ENCODE measurements at places on chromosomes 1 and 21.

GRCh38 chr21:31612894-31613785 is 46.4 kb upstream of the SOD1 start:
- DNase-seq: peak; percentile 39

DNA sequence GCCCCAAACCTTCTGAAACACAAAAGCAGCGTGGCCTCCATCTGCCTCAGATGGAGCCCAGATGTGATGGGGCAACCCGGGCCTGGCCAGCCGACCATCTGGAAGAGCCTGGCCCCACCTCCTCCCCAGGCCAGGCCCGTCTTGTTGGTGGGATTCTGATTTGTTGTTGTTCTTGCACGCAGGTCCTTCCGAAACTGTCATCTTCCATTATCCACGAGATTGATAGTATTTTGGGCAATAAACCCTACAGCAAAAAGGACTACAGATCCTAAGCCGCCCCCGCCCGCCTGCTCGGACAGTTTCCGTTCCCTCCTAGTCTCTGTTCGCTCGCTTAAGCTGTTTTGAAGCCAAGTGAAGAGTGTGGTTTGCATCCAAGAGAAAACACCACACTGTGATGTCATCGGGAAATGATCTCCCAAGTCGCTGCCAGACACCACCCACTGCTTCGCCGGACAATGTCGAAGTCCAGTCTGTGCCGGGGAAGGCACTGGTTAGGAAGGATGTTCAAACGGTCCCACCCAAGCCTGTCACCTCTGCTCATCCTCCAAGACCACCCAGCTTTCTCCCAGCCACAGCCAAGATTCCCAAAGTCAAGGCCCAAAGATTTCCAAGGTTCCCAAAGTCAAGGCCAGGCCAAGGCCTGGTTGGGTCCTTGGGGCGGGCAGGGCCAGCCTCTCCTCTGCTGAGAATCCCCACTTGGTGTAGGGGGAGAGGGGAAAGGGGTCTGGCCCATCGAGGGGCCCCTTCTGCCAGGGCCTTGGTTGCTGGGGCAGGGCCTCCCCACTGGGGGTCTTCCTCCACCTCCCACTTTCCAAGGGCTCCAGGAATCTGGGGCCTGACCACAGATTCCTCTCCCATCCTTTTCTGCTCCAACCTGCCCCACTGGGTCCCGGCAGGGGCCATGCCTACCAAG is 52.9 kb downstream of the KCNAB2 start:
- no peak for DNase-seq

DNA sequence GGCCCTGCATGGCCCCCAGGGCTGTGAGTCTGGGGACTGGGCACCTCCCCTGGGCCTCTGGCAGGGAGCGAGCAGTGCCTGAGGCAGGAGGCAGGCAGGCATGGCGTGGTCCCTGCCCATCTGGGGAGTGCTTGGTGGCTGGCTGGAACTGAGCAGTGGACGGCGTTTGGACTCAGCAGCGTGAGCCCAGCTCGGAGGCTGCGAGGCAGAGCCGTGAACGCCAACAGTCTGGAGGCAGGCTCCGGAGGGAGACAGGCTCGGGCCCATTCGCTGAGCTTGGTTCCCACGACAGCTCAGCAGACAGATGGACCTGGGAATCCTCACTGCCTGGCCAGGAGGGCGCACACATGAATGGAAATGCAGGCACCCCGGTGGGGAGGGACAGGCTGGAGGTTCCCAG is 160.7 kb upstream of the POU3F1 start:
- no peak for DNase-seq

DNA sequence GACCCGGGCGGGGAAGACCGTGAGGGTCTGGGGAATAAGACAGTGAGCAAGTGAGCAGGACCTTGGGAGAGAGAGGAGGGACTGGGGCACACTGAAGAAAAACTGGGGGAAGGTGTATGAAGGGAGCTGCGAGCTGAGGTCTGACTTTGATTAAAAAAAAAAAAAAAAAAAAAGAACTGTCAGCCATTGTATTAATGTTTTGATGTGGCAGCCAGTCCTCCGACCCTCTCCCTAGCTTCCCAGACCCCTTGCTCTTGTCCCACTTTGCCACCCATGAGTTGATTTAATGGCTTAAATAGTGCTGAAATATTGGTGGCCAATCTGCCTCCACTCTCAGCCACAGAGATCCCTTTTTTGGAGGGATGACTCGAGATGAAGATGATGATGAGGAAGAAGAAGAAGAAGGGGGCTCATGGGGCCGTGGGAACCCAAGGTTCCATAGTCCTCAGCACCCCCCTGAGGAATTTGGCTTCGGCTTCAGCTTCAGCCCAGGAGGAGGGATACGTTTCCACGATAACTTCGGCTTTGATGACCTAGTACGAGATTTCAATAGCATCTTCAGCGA is 652 bp downstream of the HAX1 start:
- no peak for DNase-seq

DNA sequence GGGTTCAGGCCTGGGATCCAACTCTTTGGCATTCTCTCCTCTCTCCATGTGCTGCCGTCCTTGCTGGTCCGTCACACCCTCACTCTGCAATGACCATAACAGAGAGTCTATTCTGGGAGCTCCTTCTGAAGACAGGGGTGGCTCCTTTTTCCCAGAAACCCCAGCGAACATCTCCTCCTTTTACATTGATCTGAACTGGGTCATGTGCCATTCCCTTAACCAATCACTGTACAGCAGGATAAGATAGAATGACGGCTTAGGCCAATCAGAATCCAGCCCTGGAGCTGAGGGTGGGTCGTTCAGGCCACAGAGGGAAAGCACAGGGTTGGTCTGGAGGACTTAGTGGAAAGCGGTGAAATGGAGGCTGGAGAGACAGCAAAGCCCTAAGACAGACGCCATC is 740.1 kb downstream of the MATN1 start:
- no peak for DNase-seq

- no peak for DNase-seq
Observed at GRCh38 chr1:167158111-167158812, 62.4 kb upstream of the POU2F1 start.

GRCh38 chr1:243267471-243267880 is 11.6 kb downstream of the SDCCAG8 start:
- no peak for DNase-seq

DNA sequence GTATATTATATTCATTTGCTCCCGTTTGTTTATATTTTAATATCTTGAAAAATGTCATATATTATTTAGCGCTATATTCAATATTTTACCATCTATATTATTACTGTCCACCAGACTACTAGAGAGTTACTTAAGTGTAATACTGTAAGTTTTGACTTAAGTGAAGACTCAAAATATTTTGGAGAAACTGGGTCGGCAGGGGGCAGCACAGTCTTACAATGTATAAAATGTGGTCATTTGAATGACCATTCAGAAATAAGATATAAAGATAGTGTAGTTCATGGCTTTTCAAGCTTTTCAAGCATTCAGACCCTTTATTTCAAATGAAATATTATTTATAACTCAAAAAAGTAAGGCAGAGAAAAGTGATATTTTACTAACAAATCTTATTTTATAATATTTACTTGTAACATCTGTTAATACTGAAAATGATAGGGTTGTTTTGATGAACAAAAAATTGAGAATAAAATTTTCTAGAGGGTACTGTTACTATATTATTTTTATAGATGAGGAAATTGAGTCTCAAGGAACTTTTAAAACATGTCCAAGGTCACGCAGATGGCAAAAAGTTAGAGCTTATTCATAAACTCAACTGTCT is 89.0 kb upstream of the SERTAD4 start:
- peak; percentile 84 for DNase-seq

DNA sequence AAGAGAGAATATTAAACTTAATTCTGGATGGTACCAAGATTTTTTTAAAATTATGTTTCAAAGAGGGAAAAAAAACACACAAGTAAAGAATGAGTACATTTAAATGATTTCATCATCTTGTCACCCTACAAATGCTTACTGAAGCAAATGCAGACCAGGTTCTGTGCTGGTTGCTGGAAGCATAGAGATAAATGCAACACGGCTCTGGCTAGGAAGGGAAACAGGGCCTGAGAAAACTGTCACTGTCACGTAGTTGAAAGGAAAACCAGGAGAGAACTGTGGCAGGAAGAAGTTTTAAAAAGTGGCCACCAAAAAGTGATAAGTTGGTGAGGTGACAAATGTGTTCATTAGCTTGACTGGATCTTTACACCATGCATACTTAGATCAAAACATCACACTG is 336.9 kb upstream of the NFIA start:
- DNase-seq: no peak

GRCh38 chr1:4698911-4699310 is 44.5 kb downstream of the AJAP1 start:
- no peak for DNase-seq

DNA sequence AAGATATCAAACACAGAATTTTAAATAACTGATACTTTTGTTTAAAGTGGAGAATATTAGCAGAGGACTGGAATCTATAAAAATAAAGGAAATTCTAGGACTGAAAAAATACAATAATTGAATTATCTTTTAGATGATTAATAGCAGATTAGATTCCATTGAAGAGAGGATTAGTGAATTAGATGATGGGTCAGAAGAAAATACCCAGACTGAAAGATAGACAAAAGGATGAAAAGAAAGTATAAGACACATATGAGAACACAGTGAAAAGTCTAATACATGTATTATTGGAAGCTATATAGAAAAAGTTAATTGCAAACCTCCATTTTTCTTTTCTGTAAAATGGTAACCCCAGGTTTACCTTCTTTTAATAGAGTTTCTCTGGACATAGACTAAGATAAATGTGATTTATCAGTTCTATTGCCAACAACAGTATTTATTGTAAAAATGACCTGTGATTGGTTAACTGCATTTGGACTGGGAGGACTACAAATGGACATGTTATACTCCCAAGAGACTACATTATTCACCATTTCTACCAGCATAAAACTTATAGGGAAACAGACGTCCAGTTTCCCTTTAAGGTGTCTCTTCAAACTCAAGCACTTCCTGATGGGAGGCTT is 11.0 kb downstream of the PRKAA2 start:
- DNase-seq: no peak

- DNase-seq: peak; percentile 79
Observed at GRCh38 chr1:65514041-65514440, 93.6 kb downstream of the LEPR start.

GRCh38 chr1:196960854-196961253 is 16.5 kb upstream of the CFHR5 start:
- no peak for DNase-seq

DNA sequence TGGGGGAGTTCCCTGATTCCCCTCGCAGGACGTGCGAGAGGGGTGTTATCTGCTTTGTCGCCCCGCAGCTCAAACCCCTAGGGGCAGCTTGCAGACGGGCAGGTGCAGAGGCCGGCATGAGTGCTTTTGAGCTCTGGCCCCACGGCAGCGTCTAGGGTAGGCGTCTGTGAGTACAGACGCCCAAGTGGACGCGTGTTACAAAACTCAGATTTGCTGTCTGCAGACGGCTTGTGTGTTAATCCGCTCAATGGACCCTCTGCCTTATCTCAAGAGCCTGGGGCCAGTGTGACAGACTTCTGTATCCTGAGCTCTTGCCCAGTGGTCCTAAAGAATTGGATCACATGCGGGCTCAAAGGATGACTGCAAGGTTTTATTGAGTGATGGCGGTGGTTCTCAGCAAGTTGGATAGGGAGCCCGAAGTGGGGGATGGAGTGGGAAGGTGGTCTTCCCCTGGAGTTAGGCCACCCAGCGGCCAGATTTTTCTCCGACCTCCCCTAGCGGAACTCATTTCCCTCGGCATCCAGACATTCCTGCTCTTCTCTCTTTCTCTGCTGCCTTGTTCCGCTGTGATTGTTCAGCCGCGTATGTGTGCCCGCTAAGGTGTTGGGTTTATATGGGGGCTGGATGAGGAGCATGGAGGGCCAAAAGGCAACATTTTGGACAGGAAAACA is 9.4 kb downstream of the CFHR4 start:
- DNase-seq: peak; percentile 4

- no peak for DNase-seq
Observed at GRCh38 chr1:12003762-12004161, 15.5 kb upstream of the MIIP start.

DNA sequence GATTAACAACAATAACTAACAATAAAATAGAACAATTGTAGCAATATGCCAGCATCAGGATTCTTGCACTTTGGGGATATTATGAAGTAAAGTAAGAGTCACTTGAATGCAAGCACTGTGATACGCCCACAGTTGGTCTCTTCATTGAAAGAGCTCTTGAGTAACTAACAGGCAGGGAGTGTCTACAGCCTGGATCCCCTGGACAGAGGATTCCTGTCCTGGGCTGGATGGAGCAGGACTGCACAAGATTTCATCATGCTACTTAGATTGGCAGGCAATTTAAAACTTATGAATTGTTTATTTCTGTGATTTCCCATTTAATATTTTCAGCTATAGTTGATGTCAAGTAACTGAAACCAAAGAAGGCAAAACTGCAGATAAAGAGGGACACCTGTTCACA is 13.7 kb upstream of the KRTAP19-5 start:
- DNase-seq: no peak

GRCh38 chr1:94115900-94116436 is 5.0 kb downstream of the ABCA4 start:
- DNase-seq: no peak

- peak; percentile 31 for DNase-seq
Observed at GRCh38 chr1:244052016-244052727, 1.1 kb downstream of the ZBTB18 start.

- no peak for DNase-seq
Observed at GRCh38 chr1:156090138-156090839, 8.0 kb upstream of the MEX3A start.

DNA sequence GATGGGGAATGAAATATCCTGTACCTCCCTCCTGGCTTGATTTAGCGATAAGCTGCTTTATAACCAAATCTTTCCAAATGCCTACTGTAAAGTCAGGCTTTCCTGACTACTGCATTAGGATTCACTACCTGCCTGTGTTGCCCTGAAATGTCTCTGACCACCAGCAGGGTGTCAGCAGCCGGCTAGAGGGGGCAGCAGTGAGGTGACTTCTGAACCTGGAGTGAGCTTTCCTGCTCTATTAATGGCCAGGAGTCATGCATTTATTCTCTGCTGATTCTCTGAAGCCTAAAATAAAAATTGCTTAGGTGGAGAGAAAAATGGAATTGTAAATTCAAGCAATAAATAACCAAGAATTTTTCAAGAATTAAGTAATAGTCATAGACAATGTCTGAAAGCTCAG is 2.5 kb downstream of the BACE2 start:
- peak; percentile 35 for DNase-seq

DNA sequence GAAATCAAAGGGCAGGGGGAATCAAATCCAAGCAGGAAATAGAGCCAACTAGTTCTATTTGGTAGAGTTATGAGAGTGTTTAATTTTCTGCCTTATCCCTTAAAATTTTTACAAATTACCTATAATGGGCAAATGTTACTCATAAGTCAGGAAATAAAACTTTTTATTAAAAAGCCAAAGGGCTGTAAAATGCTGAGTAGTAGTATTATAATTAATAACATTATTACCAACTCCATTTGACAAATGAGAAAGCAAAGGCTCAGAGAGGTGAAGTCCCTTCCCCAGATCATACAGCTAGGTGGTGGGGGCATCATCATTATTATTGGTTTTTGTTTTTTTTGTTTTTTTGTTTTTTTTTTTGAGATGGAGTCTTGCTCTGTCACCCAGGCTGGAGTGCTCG is 3.4 kb downstream of the SELENON start:
- DNase-seq: no peak

- DNase-seq: peak; percentile 32
Observed at GRCh38 chr1:58358346-58358745, 188.2 kb downstream of the OMA1 start.

GRCh38 chr21:45794027-45794426 is 150.5 kb downstream of the PCBP3 start:
- no peak for DNase-seq

GRCh38 chr1:178749581-178750166 is 24.6 kb downstream of the RALGPS2 start:
- DNase-seq: no peak
